ENCODE measurements at places on chromosomes 16 and 17. TPM values are rescaled to one million over a fixed set of nuclear protein-coding genes. Genes with fewer than 3 reads are reported as not detected.

GRCh38 chr17:57572062-57572461 lies 173.0 kb downstream of the CCDC182 start:
- H3K4me1 ChIP-seq, result no peaks in the 10 kb centered on the region
- H3K27ac ChIP-seq, result no peak overlapping the region
- H3K4me3 ChIP-seq, result no peak overlapping the region
- H3K27me3 ChIP-seq, result no peaks in the 10 kb centered on the region
- no peak for DNase-seq
- no peaks in the 10 kb centered on the region for H3K36me3 ChIP-seq

STAT3 gene
- total RNA-seq, result 65.9 TPM

PRAC2 gene
- not detected for total RNA-seq

CSNK1D gene
- 47.1 TPM for total RNA-seq

GRCh38 chr17:73140566-73140965 lies 24.2 kb upstream of the SSTR2 start:
- H3K27ac ChIP-seq, result no peak overlapping the region
- no peak for DNase-seq
- H3K27me3 ChIP-seq, result no peaks in the 10 kb centered on the region
- H3K4me3 ChIP-seq, result no peak overlapping the region
- H3K4me1 ChIP-seq, result no peaks in the 10 kb centered on the region

KCNJ2 gene
- 0.72 TPM for total RNA-seq

C17orf78 gene
- total RNA-seq, result not detected

DNA sequence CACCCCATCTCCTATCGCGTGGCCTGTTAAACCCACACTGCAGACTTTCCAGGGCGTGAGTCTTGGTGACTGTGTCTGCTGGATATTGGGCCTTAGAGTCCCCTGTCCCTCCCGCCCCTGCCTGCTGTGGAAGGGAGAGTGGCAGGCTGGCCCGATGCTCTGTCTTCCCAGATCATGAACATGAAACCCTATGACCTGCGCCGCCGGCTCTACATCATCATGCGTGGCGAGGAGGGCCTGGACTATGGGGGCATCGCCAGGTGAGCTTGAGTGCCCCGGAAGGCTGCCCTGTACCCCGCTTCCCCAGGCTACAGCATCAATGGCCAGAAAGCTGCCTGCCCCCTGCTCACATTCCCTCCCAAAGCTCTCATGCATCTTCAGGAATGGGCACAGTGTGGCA lies 19.5 kb upstream of the CLEC18A start:
- no peaks in the 10 kb centered on the region for H3K27me3 ChIP-seq
- no peak overlapping the region for H3K27ac ChIP-seq
- peaks cover 53% of the 10 kb centered on the region for H3K36me3 ChIP-seq
- DNase-seq, result no peak

DNA sequence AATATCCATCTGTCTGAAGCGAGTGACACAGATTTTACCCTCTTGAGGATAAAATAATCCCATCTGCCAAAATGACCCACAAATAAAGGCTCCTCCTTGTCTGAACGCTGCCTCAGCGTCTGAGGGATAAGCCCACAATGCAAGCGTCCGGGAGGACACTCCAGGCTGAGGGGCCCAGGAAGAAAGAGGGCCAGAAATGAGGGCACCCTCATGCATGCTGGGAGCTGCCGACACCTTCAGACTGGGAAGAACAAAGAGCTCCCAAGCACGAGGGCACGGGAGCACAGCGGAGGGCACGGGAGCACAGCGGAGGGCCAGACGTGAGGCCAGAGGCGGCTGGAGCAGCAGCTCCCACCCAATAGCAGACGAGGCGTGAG lies 126.9 kb downstream of the ZNF778 start:
- no peaks in the 10 kb centered on the region for H3K36me3 ChIP-seq
- no peaks in the 10 kb centered on the region for H3K27me3 ChIP-seq
- DNase-seq, result no peak
- no peak overlapping the region for H3K4me3 ChIP-seq
- H3K27ac ChIP-seq, result peak overlapping the region; percentile 74

DNA sequence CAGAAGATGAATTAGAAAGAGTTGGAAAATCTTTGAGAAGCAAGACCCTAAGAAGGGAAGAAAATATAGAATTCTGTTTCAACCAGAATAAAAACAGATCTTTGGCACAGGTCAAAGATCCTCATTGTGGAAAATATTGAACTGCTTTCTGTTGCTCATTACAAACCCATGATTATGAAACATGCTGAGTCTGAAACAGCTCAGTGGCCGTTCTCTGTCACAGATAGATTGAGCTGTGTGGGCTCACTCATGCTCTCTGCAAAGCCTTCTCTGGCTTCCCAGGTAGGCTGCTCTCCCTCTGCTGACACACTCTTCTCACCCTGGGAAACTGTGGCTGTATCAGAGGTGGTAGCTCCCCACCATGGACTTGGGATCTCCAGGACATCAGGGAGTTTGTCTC lies 3.4 kb upstream of the KRT38 start:
- no peak overlapping the region for H3K27ac ChIP-seq
- no peaks in the 10 kb centered on the region for H3K36me3 ChIP-seq
- H3K27me3 ChIP-seq, result no peaks in the 10 kb centered on the region
- no peak for DNase-seq
- no peak overlapping the region for H3K4me3 ChIP-seq
- H3K4me1 ChIP-seq, result no peaks in the 10 kb centered on the region

GRCh38 chr17:47401100-47401499 lies 77.3 kb downstream of the EFCAB13 start:
- no peaks in the 10 kb centered on the region for H3K4me1 ChIP-seq
- DNase-seq, result no peak
- H3K4me3 ChIP-seq, result no peak overlapping the region

GRCh38 chr17:35496451-35497290 lies 40.8 kb downstream of the SLFN12L start:
- DNase-seq, result no peak
- H3K36me3 ChIP-seq, result no peaks in the 10 kb centered on the region
- no peaks in the 10 kb centered on the region for H3K4me1 ChIP-seq
- no peak overlapping the region for H3K4me3 ChIP-seq

DNA sequence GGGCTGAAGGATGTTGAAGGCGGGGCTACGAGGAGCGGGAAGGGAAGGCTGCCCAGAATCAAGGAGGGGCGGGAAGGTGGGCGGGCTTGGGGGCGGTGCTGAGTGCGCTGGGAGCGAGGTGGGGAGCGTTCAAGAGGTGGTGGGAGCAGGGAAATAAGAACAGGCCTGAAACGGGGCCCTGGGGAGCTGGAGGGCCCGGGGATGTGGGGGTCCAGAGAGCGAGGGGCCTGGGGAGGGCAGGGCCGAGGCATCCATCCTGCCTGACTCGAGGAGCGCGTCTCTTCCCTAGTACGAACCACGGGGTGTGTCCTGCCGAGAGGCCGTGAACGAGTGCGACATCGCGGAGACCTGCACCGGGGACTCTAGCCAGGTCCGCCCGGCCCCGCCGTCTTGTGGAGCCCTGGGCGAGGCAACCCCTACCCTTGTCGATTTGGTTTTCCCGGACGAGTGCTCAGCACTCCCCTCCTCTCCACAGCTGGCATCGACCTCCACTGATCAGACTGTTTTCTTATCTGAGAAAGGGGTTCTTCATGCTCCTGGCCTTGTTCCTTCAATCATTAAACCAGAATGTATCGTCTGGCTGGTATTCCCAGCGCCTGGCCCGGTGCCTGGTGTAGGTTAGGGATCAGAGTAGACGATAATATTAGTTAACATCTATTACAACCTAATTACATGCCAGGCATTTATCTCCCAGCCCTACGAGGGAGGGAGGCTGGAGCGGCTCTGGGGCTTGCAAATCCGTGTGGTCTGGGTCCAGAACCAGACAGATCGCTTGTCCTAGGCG lies 17.2 kb downstream of the ADAM11 start:
- H3K4me3 ChIP-seq, result peak overlapping the region; percentile 26
- H3K36me3 ChIP-seq, result no peaks in the 10 kb centered on the region
- H3K27ac ChIP-seq, result no peak overlapping the region
- no peaks in the 10 kb centered on the region for H3K27me3 ChIP-seq
- DNase-seq, result peak; percentile 97
- peaks cover 8% of the 10 kb centered on the region for H3K4me1 ChIP-seq
